Right renal pelvis (tissue), 4 donors: ENCODE measurements at places on chromosomes 16 and 17. TPM values are rescaled to one million over a fixed set of nuclear protein-coding genes. Genes with fewer than 3 reads are reported as not detected.
A peak's percentile ranks its signal among the peaks of the same experiment; 100 is the strongest.

DNA sequence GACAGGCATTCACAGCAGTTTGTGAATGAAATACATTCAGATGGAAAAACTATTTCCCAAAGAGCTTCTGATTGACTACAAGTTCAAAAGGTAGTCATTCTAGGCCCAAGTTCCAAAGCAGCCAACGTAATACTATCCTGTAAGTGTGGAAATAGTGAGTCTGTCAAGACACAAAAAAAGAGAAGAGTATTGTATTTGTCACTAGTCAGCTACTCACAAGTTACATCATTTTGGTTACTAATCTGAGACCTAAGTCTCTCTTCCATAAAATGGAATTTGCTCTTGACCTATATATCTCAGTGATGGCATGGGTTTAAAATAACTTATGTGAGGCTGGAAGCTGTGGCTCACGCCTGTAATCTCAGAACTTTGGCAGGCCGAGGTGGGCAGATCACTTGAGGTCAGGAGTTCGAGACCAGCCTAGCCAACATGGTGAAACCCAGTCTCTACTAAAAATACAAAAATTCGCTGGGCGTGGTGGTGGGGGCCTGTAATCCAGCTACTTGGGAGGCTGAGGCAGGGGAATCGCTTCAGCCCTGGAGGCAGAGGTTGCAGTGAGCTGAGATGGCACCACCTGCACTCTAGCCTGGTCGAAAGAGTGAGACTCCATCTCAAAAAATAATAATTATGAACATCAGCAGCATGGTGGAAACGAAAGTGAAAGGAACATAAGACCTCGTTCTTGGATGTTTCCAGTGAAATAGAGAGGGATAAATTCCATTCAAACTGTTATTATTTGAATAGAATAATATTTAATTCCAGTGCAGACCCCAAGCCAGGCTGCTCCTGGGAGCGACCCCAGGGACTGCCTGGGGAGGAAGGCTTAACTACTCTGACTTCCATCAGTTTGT lies 2.9 kb downstream of the CMC2 start:
- no peak for DNase-seq

- no peak for DNase-seq
Measured at GRCh38 chr16:11224894-11225676, 30.9 kb downstream of the SOCS1 start.

DNA sequence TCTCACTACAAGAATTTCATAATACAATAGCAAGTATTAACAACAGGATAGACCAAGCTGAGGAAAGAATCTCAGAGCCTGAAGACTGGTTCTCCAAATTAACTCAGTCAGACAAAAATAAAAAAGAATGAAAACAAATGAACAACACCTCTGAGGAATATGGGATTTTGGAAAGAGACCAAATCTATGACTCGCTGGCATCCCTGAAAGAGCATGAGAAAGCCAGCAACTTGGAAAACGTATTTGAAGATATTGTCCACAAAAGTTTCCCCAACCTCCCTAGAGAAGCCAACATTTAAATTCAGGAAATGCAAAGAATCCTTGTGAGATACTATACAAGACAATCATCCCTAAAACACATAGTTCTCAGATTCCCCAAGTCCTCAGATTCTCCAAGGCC lies 20.9 kb downstream of the NLRP1 start:
- DNase-seq: no peak

The ITGAL gene
- 3.4 TPM for polyA plus RNA-seq

The SCIMP gene
- 1.8 TPM for polyA plus RNA-seq

The CCL7 gene
- polyA plus RNA-seq: not detected

DNA sequence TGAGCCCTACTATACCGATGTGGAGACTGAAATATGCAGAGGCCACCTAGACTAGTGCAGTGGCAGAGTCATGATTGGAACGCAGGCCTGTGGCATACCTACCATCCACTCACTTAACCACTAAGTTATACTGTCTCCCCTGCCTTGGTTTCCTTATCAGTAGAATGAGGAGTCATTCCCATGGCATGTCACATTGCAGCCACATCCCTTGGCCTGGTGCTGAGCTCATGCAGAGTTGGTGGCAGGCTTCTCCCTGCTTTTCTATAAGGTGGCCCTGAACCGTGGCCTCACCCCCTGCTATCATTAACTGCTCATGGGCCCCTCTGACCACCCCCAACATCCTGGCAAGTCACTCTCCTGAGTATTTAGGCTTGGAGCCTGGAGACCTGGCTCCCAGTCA lies 212.5 kb downstream of the KATNIP start:
- no peak for DNase-seq

DNA sequence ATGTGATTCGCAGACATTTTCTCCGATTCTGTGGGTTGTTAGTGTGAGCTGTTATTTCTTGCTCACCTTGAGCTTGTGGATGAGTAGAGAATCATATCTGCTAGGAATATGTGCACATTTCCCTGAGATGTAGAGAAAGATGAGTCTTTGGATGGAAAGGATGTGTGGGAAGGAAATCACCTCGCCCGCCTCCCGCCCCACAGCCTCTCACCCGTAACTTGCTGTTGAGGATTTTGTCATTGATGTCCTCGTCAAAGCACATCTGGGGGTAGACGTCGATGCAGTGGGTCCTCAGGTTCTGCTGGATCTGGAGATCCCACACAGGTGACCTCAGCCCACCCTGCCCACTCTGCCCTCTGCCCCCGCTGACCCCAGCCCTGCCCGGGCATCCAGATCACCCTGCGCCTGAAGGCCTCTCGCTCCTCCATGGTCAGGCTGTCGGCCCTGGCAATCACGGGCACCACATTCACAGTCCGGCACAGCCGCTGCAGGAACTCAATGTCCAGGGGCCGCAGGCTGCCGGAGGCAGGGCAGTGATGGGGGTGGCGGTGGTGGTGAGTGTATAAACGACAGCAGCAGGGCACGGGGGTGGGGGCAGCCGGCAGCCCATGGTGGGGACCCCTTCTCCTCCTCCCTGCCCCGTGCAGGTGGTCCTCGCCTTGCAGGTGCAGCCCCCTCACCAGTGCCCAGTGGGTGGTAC lies 4.7 kb downstream of the SEPTIN12 start:
- no peak for DNase-seq

The C17orf67 gene
- polyA plus RNA-seq: 0.86 TPM

DNA sequence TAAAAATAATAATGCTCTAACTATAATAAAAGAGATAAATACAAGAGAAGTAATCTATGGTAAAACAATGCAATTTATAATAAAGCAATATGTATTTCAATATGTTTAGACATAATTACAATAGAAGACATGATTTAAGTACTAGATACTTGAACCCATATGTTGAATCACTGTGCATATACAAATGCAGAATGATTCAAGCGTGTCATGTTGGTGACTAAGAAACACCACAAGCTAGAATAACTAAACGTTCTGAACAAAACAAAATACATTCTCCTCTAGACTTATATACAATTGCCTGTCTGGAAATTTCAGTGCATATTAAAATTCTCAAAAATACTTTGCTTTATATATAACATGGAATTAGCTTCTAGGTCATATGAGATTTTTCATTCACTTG lies 11.2 kb downstream of the TADA2A start:
- DNase-seq: no peak

- no peak for DNase-seq
Measured at GRCh38 chr16:73420676-73421075, 372.7 kb upstream of the ZFHX3 start.

GRCh38 chr17:33385133-33385532 lies 92.0 kb upstream of the ASIC2 start:
- no peak for DNase-seq

DNA sequence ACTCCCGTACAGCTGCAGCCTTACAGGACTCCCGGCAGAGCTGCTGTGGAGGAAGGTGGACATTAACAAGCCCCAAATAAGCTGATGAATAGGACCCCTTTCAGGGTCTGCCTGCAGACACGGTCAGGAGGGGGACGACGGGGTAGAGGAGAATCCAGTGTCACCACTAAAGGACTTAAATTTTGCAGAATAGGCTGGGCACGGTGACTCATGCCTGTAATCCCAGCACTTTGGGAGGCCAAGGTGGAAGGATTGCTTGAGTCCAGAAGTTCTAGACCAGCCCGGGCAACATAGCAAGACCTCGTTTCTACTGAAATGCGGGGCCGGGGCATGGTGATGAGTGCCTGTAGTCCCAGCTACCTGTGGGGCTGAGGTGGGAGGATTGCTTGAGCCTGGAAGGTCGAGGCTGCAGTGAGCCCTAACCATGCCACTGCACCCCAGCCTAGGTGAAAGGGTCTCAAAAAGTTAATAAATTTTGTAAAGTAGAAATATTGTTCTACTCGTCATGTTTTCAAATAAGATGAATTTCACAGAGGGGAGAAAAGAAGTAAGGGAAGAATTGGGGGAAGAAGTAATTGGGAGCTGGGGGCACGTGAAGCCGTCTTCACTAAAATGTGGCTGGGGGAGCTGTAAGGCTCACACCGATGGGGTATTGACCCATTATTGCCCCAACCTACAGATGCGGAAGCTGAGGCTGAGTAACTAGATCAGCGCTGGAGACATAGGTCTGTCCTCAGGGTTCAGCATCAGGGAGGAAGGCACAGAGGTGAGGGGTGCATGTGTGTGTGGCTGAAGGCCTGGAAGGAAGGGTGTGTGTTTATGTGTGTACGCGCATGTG lies 4.7 kb downstream of the LITAFD start:
- DNase-seq: no peak

- DNase-seq: peak; percentile 62
Measured at GRCh38 chr16:47970291-47970931, 185.4 kb downstream of the ABCC12 start.

GRCh38 chr16:67269766-67270165 lies 9.6 kb upstream of the PLEKHG4 start:
- no peak for DNase-seq

- no peak for DNase-seq
Measured at GRCh38 chr16:49287572-49287971, 5.9 kb upstream of the CBLN1 start.

- no peak for DNase-seq
Measured at GRCh38 chr17:16148596-16148995, 66.7 kb downstream of the NCOR1 start.

The FBXL16 gene
- polyA plus RNA-seq: 1.1 TPM

DNA sequence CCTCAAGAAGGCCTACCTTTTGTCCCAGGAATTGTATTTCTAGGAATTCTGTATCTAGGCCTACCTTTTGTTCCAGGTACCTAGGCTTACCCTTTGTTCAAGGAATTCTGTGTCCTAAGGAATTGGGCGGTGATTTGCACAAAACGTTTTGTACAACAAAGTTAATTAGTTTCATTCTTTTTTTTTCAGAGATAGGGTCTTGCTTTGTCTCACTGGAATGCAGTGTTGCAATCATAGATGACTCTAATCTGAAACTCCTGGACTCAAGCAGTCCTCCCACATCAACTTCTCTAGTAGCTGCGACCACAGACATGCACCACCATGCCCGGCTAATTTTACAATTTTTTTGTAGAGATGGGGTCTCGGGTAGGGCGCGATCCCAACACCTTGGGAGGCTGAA lies 7.0 kb downstream of the CDR2L start:
- DNase-seq: no peak

GRCh38 chr17:33242375-33243124 lies 50.5 kb downstream of the ASIC2 start:
- no peak for DNase-seq

GRCh38 chr17:41835214-41835799 lies 725 bp downstream of the NT5C3B start:
- DNase-seq: no peak

GRCh38 chr17:38509772-38510420 lies 81.6 kb downstream of the ARHGAP23 start:
- DNase-seq: peak; percentile 18

The FOXF1 gene
- polyA plus RNA-seq: 0.60 TPM

- DNase-seq: peak; percentile 52
Measured at GRCh38 chr17:12667299-12667958, 1.7 kb downstream of the MYOCD start.

- no peak for DNase-seq
Measured at GRCh38 chr17:49931416-49932137, 37.4 kb upstream of the DLX4 start.

- DNase-seq: no peak
Measured at GRCh38 chr17:72591289-72592241, 470.7 kb downstream of the SOX9 start.

GRCh38 chr17:76345377-76345974 lies 8.2 kb downstream of the PRPSAP1 start:
- DNase-seq: no peak

- DNase-seq: no peak
Measured at GRCh38 chr16:84663433-84664101, 15.3 kb downstream of the KLHL36 start.

The TNS4 gene
- polyA plus RNA-seq: not detected

GRCh38 chr17:76124582-76125390 lies 16.3 kb downstream of the FOXJ1 start:
- no peak for DNase-seq

The FBXO39 gene
- 0.12 TPM for polyA plus RNA-seq

The PRCD gene
- 4.0 TPM for polyA plus RNA-seq

The ACSM5 gene
- 4.4 TPM for polyA plus RNA-seq

GRCh38 chr16:19138601-19139000 lies 24.8 kb downstream of the ITPRIPL2 start:
- DNase-seq: no peak

DNA sequence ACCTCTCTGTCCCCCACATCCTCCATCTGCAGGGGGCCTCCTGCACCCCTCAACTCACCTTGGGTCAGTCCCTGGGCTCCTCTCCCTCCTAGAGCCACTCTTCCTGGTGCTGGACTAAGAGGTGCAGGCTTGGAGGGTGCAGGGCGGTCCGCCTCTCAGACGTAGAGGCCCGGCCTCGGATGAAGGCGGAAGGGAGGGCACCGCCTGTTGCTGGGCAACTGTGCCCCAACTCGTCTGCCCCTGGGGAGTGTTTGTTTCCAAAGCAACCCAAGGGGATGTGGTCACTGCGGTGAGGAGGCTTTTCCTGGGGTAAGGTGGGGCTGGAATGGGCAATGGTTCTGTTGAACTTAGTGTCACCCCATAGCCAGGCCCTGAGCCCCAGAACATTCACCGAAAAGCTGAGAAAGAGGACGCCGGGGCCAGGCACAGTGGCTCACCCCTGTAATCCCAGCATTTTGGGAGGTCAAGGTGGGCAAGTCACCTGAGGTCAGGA lies at the start of gene C16orf54:
Gene C16orf54 (minus strand): TSS at position 138 of the 493 bp plus-strand sequence. CDS start 1,039 bp downstream, outside the sequence.
- no peak for DNase-seq

- no peak for DNase-seq
Measured at GRCh38 chr17:42287977-42288802, at the start of gene STAT5A. STAT5A (plus strand) TSS chr17:42288498; CDS start chr17:42289412, 914 bp downstream.

The THRA gene
- polyA plus RNA-seq: 54.1 TPM

The CCDC182 gene
- not detected for polyA plus RNA-seq

GRCh38 chr17:72733619-72734282 lies 358.7 kb downstream of the SLC39A11 start:
- no peak for DNase-seq

GRCh38 chr17:80380555-80381002 lies 34.4 kb upstream of the ENDOV start:
- DNase-seq: no peak

DNA sequence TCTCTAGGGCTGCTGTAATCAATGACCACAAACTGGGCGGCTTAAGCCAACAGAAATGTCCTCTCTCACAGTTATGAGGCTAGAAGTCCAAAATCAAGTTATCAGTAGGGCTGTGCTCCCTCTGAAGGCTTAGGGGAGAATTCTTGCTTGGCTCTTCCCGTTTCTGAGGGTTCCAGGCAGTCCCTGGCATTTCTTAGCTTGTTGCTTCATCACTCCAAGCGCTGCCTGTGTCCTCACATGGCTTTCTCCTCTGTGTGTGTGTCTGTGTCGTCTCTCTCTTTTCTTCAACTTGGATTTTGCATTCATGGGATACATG lies 13.7 kb upstream of the CDC42EP4 start:
- no peak for DNase-seq
